ENCODE measurements at places on chromosomes 6 and 20.
A peak's percentile ranks its signal among the peaks of the same experiment; 100 is the strongest.

DNA sequence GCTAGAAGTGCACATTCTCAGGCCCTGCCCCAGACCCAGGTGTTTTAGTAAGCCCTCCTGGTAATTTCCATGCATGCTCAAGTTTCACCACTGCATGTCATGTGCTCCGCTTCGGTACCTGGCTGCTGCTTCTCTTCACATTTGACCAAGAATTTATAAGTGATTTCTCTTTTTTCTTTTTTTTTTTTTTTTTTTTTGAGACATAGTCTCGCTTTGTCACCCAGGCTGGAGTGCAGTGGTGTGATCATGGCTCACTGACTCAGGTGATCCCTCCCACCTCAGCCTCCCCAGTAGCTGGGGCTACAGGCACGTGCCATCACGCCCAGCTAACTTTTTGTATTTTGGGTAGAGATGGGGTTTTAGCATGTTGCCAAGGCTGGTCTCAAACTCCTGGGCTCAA lies 16.0 kb downstream of the TM9SF4 start:
- DNase-seq = no peak

DNA sequence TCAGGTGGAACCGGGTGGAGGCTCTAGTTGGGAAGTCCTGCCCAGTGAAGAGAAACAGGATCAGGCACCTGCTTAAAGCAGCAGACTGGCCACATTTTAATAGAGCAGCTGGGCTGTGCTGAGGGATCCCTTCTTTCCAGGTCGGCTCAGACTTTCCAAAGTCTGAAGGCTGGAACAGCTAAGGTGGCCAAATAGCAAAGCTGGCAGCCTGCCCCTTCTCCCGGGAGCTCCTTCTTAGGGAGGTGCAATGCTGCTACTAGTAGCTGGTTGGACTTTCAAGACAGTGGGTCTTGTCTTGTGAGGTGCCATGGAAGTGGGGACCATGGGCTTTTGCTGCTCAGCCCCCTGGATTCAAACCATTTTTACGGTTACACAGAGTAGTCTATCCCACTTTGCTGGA lies 30.7 kb upstream of the CST5 start:
- no peak for DNase-seq

DNA sequence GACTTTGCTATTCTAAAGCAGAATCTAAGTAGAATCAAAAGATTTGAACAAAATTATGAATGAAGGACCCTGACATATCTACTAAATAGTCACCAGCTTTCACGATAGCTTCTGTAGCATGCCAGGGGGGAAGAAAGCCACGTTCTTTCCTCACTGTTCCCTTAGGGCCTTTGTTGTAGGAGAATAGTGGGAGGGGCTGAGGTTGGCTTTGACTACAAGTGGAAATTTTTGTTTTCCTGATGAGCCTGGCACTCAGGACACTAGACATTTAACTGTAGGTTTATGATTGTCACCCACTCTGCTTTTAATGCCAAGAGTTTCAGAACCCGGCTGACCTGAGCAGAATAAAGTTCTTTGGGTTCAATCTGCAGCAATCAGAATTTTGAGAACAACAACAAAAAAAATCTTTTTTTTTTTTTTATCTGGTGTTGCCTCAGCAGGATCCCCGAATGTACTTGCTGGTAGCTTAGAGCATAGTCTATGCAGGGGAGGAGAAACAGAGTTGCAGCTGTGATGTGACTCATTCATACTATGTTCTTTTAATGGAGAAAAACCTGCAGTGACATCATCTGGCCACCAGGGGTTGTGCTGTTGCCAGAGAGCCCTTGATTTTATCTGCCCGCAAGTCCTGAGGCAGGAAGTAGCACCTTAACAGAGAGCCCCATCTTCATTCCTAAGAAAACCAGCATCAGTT lies 38.5 kb downstream of the TPD52L1 start:
- peak; percentile 75 for DNase-seq

- no peak for DNase-seq
Measured at GRCh38 chr6:159059885-159060506, 15.2 kb upstream of the TAGAP start.

DNA sequence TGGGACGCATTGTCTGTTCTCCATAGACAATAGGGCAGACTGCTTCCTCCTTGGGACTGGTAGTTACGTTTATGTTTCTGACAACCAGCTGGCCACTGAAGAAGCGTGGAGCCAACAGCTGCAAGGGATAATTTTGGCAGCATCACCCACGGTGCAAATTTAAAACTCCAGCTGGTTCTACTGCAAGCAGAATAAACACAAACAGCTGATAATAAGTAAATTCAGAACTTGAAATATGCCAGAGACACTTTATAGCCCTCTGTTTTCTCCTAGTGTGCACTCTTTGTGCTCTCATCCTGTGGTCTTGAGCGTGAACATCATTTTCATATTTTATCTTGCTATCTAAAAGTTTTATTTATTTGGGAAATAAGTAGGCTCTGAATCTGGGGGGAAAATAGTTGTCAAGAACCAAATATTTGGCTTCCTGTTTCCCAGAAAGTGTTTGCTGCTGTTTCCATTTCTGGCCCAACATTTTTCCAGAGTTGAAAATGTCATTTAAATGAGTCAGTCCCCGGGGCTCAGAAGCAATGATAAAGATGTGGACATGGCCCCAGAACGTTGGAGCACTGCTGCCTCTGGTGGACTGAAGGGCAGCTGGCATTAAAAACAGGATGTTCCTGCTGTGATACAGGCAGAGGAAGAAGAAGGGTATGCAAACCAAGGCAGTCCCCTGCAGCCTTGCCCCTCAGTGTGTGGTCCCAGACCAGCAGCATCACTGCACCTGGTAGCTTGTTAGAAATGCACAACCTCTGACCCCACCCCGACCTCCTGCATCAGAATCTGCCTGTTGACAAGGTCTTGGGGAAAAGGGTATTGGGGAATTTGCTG lies 12.5 kb upstream of the THBD start:
- DNase-seq = peak; percentile 84

DNA sequence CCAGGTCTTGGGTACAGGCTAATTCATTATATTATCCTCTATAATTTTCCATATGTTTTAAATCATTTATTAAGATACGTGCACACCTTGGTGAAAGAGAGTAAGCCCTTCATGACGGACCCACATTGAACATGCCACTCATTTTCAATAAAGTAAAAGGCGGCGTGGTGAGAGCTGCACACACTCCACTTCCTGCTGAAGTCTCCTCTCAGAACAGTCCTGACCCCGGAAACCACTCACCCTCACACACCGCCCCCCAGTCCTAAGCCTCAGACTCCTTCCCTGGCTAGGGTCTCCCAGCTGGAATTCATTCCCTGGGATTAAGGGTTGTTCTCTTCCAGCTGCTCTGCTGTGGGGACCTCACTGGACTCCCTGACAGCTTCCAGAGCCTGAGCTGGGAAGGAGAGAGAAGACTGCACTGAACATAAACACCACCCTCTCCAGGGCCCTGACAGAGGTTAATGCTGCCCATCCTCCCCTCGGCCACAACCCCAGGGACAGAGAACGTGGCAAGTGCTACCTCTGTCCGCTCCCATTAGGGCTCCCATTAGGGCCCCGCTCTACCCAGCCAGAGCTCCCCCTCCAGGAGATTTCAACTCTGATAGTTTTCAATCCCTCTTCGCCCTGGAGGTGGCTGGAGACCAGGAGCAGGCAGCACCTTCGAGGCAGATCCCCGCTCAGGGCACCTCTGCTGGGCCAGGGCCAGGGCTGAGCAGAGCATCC lies 24.8 kb downstream of the GRM4 start:
- DNase-seq = no peak

Measured in fibroblast of skin of right quadriceps (primary cell).